Endothelial cell of umbilical vein (primary cell): ENCODE measurements at places on chromosomes 2 and 18. TPM values are rescaled to one million over a fixed set of nuclear protein-coding genes. Genes with fewer than 3 reads are reported as not detected.
A peak's percentile ranks its signal among the peaks of the same experiment; 100 is the strongest.

GRCh38 chr2:239770246-239770639, 254.9 kb downstream of the NDUFA10 start:
- H3K36me3 ChIP-seq, result no peaks in the 10 kb centered on the region
- H3K4me3 ChIP-seq, result no peak overlapping the region
- no peaks in the 10 kb centered on the region for H3K4me1 ChIP-seq

- H3K4me3 ChIP-seq, result no peak overlapping the region
- H3K36me3 ChIP-seq, result peaks cover 2% of the 10 kb centered on the region
- no peak overlapping the region for H3K27ac ChIP-seq
- H3K4me1 ChIP-seq, result no peaks in the 10 kb centered on the region
Observed at GRCh38 chr18:9863282-9863681, 22.5 kb upstream of the TXNDC2 start.

- H3K4me3 ChIP-seq, result peak within 1 kb of the TSS; percentile 56
- H3K4me1 ChIP-seq, result peaks cover 9% of the 10 kb centered on the region
- no peaks in the 10 kb centered on the region for H3K27me3 ChIP-seq
- peak; percentile 48 for DNase-seq
- H3K36me3 ChIP-seq, result no peaks in the 10 kb centered on the region
- H3K27ac ChIP-seq, result peak within 1 kb of the TSS; percentile 30
Observed at GRCh38 chr2:69741575-69742321, at the start of gene ANXA4. Gene ANXA4 (plus strand): TSS chr2:69742134. CDS start chr2:69781566, 39,432 bp downstream.

- no peak overlapping the region for H3K27ac ChIP-seq
- peaks cover 9% of the 10 kb centered on the region for H3K4me1 ChIP-seq
- no peaks in the 10 kb centered on the region for H3K36me3 ChIP-seq
- H3K27me3 ChIP-seq, result peaks cover 8% of the 10 kb centered on the region
Observed at GRCh38 chr2:41954304-41955291, 93.2 kb upstream of the PKDCC start.

DNA sequence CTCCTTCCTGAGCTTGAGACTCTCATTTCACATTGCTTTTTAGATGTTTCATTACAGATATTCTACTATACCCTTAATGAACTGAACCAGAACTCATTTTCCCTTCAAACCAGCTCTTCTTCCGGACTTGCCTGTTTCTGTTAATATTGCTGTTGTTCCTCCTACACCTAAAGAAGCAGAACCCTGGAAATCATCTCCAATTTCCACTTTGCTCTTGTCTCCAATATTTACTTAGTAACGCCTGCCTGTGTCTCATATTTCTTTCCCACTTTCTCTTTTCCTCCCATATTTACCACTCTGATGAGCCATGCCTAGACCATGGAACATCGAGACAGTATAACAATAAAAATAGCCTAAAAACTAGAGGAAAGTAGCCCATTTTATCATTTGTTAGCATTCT, 17.9 kb upstream of the GMCL1 start:
- peaks cover 8% of the 10 kb centered on the region for H3K4me1 ChIP-seq
- peaks cover 5% of the 10 kb centered on the region for H3K36me3 ChIP-seq
- DNase-seq, result no peak
- H3K27ac ChIP-seq, result no peak overlapping the region
- no peak overlapping the region for H3K4me3 ChIP-seq

DNA sequence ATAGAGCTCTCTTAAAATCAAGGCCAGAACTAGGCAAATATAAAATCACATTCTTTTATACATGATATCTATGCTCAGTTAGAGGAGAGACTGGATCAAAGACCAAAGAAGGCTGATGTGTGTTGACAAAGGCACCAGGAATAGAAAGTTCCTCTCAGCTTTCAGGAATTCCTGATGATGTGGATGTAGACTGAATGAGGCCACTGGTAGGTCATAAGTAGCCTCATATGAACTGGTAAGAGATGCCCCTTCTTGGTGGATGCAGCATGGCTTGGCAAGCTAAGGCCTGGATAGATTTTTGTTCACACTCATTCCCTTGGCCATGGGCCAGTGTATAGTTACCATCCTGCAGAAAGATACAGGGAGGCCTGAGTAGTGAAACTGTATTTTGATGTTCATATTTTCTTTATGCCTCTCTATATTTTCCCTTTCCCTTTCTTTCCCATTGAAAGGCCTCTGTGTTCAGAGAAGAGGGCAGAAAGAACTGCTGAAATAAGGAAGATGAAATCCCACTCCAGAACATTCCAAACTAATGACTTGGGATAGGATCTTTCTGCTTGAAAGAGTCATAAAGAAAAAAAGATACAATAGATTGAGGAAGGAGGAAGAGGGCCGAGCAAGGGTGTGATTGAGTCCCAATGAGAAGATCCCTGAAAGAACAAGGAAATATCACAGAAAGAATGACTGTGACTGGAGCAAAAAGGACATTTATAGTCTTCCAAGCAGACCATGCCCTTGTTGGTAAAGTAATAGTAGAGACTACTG, 2182.7 kb upstream of the PIK3C3 start:
- no peaks in the 10 kb centered on the region for H3K27me3 ChIP-seq
- H3K4me1 ChIP-seq, result no peaks in the 10 kb centered on the region
- DNase-seq, result no peak

Gene CD28
- not detected in 2 replicates for polyA plus RNA-seq

- DNase-seq, result no peak
- H3K4me3 ChIP-seq, result no peak overlapping the region
- H3K4me1 ChIP-seq, result peaks cover 4% of the 10 kb centered on the region
- no peak overlapping the region for H3K27ac ChIP-seq
Observed at GRCh38 chr18:76741346-76741745, 81.0 kb upstream of the ZNF236 start.

Gene HNRNPLL
- polyA plus RNA-seq, result 15.1 and 19.8 TPM in 2 replicates

GRCh38 chr2:216796115-216796840, 63.6 kb downstream of the TNP1 start:
- no peak for DNase-seq
- H3K4me1 ChIP-seq, result no peaks in the 10 kb centered on the region
- no peak overlapping the region for H3K4me3 ChIP-seq
- no peaks in the 10 kb centered on the region for H3K36me3 ChIP-seq
- H3K27ac ChIP-seq, result no peak overlapping the region
- H3K27me3 ChIP-seq, result no peaks in the 10 kb centered on the region

- H3K36me3 ChIP-seq, result no peaks in the 10 kb centered on the region
- H3K4me3 ChIP-seq, result no peak overlapping the region
- H3K4me1 ChIP-seq, result peaks cover 3% of the 10 kb centered on the region
- no peak overlapping the region for H3K27ac ChIP-seq
- H3K27me3 ChIP-seq, result no peaks in the 10 kb centered on the region
- DNase-seq, result peak; percentile 52
Observed at GRCh38 chr2:203361922-203362321, 33.7 kb downstream of the ABI2 start.

- no peak overlapping the region for H3K27ac ChIP-seq
- no peaks in the 10 kb centered on the region for H3K36me3 ChIP-seq
- no peak overlapping the region for H3K4me3 ChIP-seq
- H3K4me1 ChIP-seq, result peaks cover 12% of the 10 kb centered on the region
- DNase-seq, result no peak
- H3K27me3 ChIP-seq, result peaks cover 2% of the 10 kb centered on the region
Observed at GRCh38 chr18:452816-453215, 47.7 kb downstream of the COLEC12 start.

DNA sequence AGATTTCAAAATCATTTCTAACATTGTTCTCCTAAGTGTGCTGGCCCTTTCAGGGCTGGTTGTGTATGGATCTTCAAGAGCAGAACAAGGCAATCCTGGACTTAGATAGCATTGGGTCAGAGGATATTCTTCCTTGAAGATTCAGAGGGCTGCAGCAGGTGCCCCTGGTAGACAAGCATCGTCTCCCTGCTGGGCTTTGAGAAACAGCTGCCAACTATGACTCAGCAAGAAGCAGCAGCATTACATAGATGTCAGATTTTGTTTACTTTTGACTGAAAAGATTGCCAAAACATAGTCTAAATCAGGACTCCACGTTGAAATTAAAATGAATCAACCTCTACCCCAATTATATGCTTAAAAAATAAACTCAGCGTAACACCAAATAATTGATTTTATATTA, 618.8 kb downstream of the SOCS6 start:
- H3K36me3 ChIP-seq, result no peaks in the 10 kb centered on the region
- no peaks in the 10 kb centered on the region for H3K4me1 ChIP-seq
- no peaks in the 10 kb centered on the region for H3K27me3 ChIP-seq
- H3K4me3 ChIP-seq, result no peak overlapping the region
- no peak overlapping the region for H3K27ac ChIP-seq
- peak; percentile 55 for DNase-seq

DNA sequence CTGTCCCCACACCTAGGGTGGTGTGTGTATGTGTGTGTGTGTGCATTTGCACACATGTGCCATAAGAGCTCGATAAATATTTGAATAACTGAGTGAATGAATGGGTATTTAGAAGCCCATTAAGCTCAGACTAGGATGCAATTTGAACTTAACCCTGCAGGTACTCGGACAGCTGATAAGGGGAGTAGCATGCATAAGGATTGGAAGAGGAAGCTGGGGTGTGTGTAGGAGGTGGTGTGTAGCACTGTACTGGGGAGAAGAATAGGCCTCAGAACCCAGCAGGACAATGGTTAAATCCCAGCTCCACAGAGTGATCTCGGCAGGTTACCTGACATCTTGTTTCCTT, 1.8 kb upstream of the KCNF1 start:
- H3K36me3 ChIP-seq, result no peaks in the 10 kb centered on the region
- peaks cover 5% of the 10 kb centered on the region for H3K4me1 ChIP-seq
- H3K4me3 ChIP-seq, result no peak overlapping the region
- no peak for DNase-seq
- peaks cover 25% of the 10 kb centered on the region for H3K27me3 ChIP-seq
- H3K27ac ChIP-seq, result no peak overlapping the region

Gene PIEZO2
- polyA plus RNA-seq, result 1.2 and 1.7 TPM in 2 replicates

Gene CD207
- polyA plus RNA-seq, result not detected in 2 replicates

- DNase-seq, result peak; percentile 51
- H3K4me3 ChIP-seq, result no peak overlapping the region
- H3K27me3 ChIP-seq, result no peaks in the 10 kb centered on the region
- H3K27ac ChIP-seq, result no peak overlapping the region
- peaks cover 3% of the 10 kb centered on the region for H3K4me1 ChIP-seq
- no peaks in the 10 kb centered on the region for H3K36me3 ChIP-seq
Observed at GRCh38 chr18:34911661-34912384, 129.4 kb upstream of the MAPRE2 start.

GRCh38 chr18:58970943-58971790, 106.5 kb downstream of the ZNF532 start:
- H3K4me3 ChIP-seq, result no peak overlapping the region
- DNase-seq, result no peak
- no peaks in the 10 kb centered on the region for H3K4me1 ChIP-seq
- no peaks in the 10 kb centered on the region for H3K27me3 ChIP-seq
- peaks cover 4% of the 10 kb centered on the region for H3K36me3 ChIP-seq

DNA sequence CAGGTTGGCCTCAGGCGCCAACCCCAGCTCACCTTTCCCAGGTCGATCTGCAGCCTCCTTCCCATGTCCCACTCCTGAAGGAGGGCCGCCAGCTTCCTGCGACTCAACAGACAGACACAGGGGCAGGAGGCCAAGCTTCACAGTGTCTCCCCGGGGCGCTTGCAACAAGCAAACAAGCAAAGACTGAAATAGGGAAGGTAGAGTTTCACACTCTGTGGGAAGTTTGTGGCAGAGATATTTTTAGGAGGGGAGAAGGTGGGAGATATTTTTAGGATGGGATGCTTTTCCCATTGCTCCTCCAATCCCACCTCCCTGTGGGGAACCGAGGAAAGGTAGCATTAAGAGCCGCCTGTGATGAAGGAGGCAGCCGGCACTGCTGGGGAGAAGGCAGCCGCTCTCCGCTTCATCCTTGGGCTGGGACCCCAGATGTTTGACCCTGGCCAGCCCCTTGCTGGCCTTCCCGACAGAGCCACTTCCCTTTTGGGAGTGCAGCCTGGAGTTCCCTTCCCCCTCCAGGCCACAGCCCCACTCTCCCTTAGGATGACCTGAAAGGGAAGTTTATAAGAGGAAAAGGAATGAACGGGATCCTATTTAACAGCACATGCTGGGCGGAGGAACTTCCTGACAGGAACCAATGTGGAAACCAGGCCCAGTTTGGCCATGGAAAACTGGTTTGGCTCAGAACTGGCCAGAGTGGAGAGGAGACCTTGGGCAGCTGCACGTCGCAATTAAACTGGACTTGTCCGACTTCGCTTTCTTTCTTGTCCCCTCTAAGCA, 142.2 kb upstream of the SMAD2 start:
- no peaks in the 10 kb centered on the region for H3K4me1 ChIP-seq
- H3K27me3 ChIP-seq, result no peaks in the 10 kb centered on the region
- H3K27ac ChIP-seq, result no peak overlapping the region
- H3K4me3 ChIP-seq, result no peak overlapping the region

DNA sequence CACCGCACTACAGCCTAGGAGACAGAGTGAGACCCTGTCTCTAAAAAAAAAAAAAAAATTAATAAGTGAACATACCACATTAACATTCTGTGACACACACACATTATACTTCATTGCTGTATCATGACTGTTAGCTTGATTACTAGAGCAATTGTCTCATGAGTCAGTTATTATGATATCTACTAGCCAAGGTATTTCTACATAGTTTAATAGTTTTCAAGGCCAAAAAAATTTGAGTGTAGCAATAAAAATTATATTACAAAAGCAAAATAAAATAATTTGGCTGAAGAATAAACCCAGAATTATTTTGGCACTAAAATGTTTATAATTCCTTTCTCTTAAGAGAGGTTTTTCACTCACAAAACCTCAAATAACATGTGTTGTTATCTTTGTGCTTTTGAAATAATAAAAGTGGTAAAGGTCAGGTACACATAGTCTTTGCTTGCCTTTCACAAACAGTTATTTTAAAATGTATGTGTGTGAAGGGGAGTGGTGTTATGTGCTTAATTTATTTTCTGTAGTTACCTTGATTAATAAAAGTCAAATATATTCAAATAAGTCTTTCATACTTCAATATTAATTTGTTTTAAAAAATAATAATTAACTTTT, 136.9 kb upstream of the SPOPL start:
- H3K4me1 ChIP-seq, result no peaks in the 10 kb centered on the region
- H3K36me3 ChIP-seq, result no peaks in the 10 kb centered on the region
- DNase-seq, result no peak

DNA sequence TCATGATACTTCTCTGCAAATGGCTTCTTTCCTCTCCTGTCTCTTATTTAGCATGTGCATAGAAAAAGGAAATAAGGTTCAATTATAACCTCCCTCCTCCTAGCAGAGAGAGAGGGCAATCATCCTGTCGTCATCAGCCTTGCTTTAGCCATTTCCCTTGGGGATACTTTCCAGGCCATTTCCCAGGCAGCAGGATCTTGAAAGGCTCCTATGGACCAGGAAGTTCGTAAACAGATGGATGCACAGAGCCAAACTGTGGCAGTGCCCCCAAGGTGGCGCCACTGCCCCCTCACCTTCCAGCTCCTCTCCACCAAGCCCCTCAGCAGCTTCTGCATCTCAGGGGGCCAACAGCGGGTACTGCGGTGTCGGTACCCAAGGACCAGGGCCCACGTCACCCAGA, 157.4 kb downstream of the DTNA start:
- H3K27me3 ChIP-seq, result no peaks in the 10 kb centered on the region
- DNase-seq, result peak; percentile 10
- H3K4me3 ChIP-seq, result no peak overlapping the region
- no peaks in the 10 kb centered on the region for H3K36me3 ChIP-seq
- H3K27ac ChIP-seq, result no peak overlapping the region

- no peak for DNase-seq
- no peak overlapping the region for H3K4me3 ChIP-seq
- no peaks in the 10 kb centered on the region for H3K27me3 ChIP-seq
- H3K27ac ChIP-seq, result no peak overlapping the region
Observed at GRCh38 chr2:149050188-149050587, 11.7 kb downstream of the LYPD6B start.

GRCh38 chr2:207479198-207479785, 50.5 kb upstream of the CREB1 start:
- no peak overlapping the region for H3K4me3 ChIP-seq
- no peaks in the 10 kb centered on the region for H3K27me3 ChIP-seq
- DNase-seq, result no peak
- no peak overlapping the region for H3K27ac ChIP-seq
- H3K36me3 ChIP-seq, result no peaks in the 10 kb centered on the region

- H3K27me3 ChIP-seq, result no peaks in the 10 kb centered on the region
- H3K27ac ChIP-seq, result no peak overlapping the region
Observed at GRCh38 chr2:15990151-15991101, 50.1 kb downstream of the MYCN start.
